NCI-H2227 treated with DMSO at 0.1 percent for 48 hours (cell line): ENCODE measurements at places on chromosomes 7 and 10.

- DNase-seq = peak; percentile 32
Measured at GRCh38 chr10:26881600-26882331, 21.0 kb upstream of the ABI1 start.

GRCh38 chr7:142488842-142489241 is 231.0 kb upstream of the PRSS58 start:
- no peak for DNase-seq

- DNase-seq = no peak
Measured at GRCh38 chr7:76155938-76156337, 45.8 kb upstream of the SRRM3 start.

- DNase-seq = no peak
Measured at GRCh38 chr10:113322843-113323242, 230.0 kb upstream of the HABP2 start.

- DNase-seq = no peak
Measured at GRCh38 chr7:138115047-138115446, 38.8 kb downstream of the AKR1D1 start.

DNA sequence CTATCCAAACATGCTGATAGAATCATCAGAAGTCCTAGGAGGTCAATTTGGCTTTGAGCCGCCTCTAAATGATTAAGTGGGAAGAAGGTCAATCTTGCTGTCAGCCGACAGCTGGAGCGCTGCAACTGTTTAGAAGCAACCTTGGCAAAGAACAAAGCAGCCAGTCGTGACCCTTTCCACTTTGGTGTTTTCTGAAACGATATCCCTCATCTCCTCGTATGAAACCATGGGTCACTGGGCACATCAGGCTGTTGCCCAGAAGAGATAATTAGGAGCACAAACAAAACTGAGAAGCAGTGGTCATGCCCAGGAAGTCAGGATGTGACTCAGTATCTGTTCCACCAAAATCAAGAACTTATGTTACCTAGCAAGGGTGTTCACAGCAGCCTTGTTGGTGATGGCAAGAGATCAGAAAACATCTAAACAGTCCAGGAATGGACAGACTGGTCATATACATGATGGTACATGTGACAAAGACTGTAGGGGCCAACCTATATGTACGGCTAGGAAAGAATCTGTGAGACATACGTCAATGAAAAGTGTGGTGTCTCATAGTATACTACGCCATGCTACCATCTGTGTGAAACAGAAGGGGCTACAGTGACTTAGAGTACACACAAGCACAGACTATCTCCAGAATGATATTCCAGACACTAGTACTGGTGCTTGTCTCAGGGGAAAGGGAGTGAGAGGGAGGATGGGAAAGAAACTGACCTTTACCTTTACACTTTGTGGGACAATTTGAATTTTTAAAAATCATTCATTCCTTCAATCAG is 22.4 kb downstream of the STN1 start:
- peak; percentile 65 for DNase-seq

- no peak for DNase-seq
Measured at GRCh38 chr7:87456247-87456646, 19.2 kb downstream of the ABCB4 start.
